ENCODE measurements at places on chromosomes 3 and 15. TPM values are rescaled to one million over a fixed set of nuclear protein-coding genes. Genes with fewer than 3 reads are reported as not detected.

TUSC7 gene
- total RNA-seq: not detected

FBXO40 gene
- under 0.01 TPM for total RNA-seq

CD96 gene
- total RNA-seq: not detected

ZBTB47 gene
- total RNA-seq: 5.1 TPM

CKMT1A gene
- 26.1 TPM for total RNA-seq

SH2D7 gene
- total RNA-seq: not detected

DNA sequence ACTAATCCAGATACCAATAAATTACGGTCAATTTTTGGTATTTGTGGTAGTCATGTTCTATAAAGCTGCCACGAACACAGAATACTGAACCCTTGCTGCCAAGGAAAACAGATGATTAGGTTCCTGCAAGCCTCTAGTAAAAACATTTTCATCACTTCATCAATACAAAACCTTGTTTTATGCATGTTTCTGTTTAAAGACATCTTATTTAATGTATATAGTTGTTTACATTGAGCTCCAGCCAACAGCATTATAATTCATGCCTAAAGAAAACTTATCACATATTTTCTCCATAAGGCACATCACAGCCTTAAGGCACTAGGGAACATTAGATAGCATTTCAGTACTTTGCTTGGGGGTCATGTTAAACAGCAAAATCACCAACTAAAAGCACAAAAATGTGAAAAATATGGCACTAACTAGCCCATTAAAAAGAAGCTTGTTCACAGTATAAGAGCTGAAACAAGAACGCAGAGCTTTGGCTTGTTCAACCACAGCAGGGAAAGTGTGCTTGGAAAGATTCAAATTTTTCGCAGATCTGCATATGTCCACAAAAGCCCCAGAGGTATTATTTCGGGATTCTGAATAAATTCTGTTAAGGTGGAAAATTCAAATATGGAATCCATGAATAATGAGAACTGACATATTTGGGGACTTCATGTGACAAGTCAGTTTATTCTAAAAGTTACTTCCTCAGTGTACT, 27.7 kb downstream of the POLQ start:
- no peak for DNase-seq

- no peak for DNase-seq
These were observed 12.3 kb downstream of the NUDT16 start for GRCh38 chr3:131393868-131394267.

DNA sequence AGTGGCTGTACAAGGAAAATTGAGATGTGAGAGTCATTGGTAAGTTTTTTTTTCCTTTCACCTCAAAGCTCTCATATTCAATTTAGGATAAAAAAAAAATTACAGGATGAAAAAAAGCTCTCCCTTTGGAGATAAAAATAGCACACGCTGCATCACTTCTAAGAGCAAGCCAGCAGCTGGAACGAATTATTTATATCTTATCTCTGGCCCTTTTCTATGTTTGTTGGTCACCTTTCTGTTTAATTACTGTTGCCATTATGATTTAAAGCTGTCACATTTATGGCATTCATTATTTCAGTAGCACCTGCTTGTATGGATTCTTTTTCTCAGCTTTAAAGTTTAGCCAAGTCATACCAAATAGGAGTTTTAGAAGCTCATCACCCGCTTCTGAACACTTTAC, 171.6 kb upstream of the PDZRN3 start:
- no peak for DNase-seq

DNA sequence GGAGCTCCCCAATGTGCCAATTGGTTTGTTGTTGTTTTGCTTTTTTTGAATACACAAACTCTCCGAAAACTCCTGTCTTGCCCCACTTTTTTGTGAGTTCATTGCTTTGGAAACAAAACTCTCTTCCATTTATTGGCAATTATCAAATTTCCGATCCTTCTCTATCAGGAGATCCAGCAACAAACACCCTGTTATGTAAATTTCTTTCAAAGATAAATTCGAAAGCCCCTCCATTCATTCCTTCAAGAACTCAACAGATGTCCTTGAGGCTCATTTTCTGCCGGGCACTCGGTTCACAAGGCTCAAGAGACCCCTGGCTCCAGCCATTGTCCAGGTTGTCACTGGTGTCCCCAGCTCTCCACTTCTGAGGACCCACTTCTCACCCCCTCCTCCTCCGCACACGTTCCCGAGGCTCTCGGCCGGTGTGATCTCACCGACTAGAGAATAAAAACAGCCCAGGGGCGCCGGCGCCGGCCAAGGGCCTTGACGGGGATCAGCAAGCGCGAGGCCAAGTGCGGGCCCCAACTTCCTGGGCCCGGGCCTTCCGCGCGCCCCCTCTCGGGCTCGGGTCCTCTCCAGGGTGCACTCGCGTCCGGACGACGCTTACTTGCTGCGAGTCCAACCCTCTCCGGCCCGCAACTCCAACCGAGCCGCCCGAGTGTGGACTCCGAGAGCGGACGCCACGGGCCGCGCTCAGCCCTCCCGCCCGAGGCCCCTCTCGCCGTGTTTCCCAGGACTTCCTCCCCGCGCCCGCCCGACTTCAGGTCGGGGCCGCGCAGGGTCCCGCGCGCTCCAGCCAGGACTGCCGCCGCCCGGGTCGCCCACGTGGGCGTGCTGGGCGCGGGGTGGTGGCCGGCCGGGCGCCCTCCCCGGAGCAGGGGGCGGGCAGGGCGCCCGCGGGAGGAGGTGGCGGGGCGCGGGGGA, 533 bp upstream of the SMAD3 start:
- peak; percentile 87 for DNase-seq

- DNase-seq: no peak
These were observed 24.1 kb upstream of the MINAR1 start for GRCh38 chr15:79408041-79408440.

GRCh38 chr3:152738656-152739055, 96.3 kb upstream of the P2RY1 start:
- no peak for DNase-seq

GRCh38 chr3:73511571-73512525, 112.9 kb downstream of the PDZRN3 start:
- DNase-seq: no peak

DNA sequence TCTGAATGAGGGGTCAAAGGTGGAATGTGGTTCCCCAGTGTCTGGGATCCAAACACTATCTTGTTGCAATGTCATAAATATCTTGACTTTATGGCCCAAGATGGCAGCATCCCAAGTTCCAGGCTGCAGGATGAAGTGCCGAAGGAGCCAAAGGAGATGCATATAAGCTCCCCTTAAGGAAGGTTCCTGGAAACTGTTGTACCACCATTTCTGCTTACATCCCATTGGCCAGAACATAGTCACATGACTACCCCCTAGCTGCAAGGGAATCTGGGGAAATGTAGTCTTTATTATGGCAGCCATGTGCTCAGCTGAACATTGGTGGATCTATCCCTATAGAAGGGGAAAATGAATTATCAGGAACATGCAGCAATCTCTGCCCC, 54.3 kb downstream of the BDH1 start:
- DNase-seq: peak; percentile 59

GRCh38 chr3:49469037-49469935, 781 bp upstream of the DAG1 start:
- DNase-seq: peak; percentile 80

DNA sequence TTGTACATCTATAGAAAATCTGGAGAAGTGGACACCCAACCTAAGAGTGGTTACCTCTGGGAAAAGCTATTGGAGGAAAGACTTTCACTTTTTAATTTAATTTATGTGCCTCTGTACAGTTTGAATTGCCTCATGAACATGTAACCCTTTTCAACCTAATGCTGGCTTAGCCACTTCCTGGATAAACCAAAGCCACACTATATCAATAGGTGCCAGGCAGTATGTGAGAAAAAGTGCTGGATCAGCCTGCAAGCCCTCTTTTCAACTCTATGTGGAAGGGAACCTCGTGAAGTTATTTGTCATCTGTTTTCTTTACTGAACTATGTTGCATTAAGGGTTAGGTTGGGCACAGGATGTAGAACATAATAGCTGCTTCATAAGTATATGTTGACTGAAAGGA, 9.3 kb upstream of the TOPAZ1 start:
- no peak for DNase-seq

GRCh38 chr3:125367403-125368230, 7.5 kb downstream of the ZNF148 start:
- no peak for DNase-seq

DNA sequence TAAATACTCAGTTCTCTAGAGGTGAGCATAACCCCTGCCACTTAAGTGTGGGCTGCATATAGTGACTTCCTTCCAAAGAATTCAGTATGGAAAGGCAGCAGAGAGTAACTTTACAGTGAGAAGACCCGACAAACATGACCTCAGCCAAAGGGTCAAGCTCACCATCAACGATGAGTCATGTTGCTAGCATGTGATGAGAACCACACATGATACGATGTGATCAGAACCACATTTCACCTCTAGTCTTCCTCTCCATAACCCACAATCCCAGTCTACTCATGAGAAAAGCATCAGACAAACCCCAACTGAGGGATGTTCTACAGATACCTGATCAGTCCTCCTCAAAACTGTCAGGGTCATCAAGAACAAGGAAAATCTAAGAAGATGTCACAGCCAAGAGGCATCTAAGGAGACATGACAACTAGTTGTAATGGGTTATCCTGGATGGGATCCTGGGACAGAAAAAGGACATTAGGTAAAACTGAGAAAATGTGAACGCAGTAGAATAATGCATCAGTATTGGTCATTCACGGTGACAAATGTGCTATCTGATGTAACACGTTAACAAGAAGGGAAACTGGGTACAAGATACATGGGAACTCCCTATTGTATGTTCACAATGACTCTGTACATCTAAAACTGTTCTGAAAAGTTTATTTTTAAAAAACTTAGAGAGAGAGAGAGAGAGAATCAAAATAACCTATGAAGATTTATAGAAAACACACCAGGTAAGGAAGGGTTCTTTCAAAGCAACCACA, 28.3 kb downstream of the SEC61A1 start:
- DNase-seq: no peak

GRCh38 chr15:79025201-79025600, 65.4 kb downstream of the RASGRF1 start:
- no peak for DNase-seq

DNA sequence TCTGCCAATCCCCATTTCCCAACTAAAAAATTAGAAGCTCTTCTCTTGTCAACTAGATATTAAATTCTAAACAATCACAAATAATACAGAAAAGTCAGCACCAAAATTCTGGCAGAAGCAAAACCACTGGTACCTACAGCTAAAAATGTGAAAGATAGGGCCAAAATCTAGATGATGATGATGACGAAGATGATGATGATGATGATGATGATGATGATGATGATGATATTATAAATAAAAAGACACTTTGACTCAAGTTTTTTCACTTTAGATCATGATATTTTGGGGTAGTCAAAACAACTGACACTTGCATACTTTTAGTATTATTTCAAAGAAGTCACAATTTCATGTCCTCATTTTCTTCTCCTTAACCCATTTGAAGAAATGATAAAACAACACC, 470.1 kb upstream of the NR2F2 start:
- no peak for DNase-seq

DNA sequence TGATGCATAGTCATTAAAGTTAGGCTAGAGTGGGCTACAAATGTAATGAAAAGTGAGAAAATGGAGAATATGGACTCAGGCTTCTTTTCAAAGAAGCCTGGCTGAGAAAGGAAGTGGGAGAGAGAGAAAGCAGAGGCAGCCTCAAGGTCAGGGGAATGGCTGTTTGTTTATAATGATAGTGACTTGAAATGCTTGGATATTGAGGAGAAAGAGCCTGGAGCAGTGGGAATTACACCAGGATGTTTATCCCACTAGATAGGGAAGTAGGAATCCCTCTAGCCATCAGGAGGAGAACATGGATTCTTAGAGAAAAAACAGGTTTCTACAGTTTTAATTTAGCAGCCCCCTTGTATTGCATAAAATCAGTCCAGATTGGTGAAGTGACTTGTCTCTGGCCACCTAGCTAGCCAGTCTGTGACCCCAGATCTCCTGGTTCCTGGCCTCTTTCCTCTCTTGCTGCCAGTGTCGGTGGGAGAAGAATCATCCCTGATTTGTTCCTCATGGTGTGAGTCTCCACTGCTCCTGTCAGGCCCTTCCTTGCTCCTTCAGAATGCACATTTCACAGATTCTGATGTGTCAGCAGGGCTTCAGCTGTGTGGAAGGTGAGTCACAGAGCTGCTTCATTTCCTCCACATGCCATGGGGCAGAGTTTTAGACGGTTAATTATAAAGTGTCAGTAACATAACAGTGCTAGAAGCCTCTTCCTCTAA, 32.9 kb downstream of the SEMA6D start:
- no peak for DNase-seq

- no peak for DNase-seq
These were observed 14.8 kb upstream of the ZNF774 start for GRCh38 chr15:90337256-90337655.
